ENCODE measurements at places on chromosomes 6 and 20.

DNA sequence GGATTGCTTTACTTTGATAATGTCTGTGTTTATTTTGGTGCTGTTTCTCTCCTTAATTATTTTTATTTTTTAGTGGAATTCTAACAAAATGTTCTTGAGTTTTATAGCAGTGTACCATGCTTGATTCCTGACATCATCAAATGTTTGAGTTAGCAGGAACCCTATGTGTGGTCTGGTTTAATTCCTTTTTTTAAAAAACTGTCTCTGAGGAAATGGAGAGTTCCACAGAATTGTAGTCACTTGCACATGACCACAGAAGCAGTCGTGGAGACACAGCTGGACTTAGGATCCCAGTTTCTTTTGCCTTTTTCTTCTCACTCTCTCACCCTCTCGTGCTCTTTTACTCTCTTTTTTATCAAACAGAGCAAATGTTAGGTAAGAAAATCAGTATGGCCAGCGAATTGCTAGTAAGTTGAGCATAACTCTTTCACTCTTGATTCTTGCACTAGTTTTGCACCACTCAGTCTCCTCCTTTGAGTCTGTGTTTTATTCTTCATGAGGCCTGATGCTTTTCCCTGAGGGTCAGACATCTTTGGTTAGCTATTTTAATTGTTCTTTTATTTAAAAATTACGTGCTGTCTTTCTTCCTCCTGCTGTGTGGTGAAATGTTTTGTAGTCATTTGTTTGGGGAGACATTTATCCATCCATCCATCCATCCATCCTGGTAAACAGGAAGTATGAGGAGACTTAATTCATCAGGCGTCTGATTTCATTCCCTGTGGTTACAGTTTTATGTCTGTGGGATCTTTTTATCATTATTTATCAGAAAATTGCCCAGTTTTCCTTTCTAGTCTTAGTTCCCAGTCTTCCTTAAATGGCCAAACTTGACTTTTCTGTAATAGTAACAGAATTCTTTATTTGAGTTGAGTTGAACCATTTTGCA is 83.0 kb downstream of the SCAF8 start:
- no peak for DNase-seq

GRCh38 chr20:14672066-14672465 is 334.7 kb upstream of the FLRT3 start:
- DNase-seq: no peak

GRCh38 chr20:63064310-63064709 is 57.5 kb upstream of the BHLHE23 start:
- no peak for DNase-seq

DNA sequence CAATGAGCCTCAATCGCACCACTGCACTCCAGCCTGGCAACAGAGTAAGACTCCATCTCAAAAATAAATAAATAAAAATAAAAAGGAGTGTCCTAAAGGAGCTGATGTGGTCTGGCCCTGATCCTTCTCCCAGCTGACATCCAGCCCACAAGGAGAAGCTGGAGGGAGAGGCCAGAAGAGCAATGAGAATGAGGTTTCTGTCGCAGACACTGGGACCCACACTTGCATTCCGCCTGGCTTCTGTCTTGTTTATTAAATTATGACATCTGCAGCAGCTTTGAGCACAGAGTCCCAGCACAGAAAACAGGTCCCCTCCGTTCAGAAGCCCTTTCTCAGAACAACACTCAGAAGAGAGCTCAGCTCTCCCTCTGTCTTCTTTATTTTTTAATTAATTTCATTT is 10.3 kb upstream of the E2F1 start:
- DNase-seq: no peak

DNA sequence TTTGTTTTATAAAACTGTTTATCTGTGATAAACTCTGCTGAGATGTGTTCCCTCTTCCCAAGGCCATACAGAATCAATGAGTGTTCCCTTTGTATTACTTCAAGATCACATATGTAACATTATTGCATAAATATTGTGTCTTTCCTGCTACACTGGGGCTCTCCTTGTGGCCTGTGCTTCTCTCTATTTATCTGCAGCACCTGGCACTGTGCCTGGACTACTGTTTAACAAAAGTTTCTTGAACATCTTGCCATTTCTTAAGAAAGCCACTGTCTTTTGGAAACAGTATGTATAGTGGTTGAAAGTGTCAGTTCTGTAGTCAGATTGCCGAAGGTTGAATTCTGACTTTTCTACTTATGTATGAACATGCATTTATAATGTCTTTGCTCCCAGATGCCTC is 169.0 kb upstream of the SCGN start:
- DNase-seq: no peak

GRCh38 chr6:88164061-88164460 is 2.1 kb downstream of the CNR1 start:
- no peak for DNase-seq

DNA sequence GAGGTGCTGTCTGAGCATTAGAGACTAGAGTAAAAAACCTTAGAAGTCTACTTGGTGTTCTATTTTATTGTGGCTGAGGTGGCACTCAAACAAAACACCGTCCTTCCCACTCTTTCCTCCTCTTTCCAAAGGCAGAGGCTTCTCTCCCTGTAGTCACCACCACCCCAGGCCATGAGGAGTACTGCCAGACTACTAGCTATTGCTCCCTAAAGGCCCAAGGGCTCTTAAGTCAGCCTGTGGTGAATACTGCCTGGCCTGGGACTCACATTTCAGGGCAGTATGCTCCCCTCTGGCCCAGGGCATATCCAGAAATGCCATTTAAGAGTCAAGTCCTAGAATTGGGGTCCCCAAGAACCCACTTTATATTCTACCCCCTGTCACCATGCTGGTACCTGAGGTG is 309.7 kb upstream of the IMPG1 start:
- no peak for DNase-seq

DNA sequence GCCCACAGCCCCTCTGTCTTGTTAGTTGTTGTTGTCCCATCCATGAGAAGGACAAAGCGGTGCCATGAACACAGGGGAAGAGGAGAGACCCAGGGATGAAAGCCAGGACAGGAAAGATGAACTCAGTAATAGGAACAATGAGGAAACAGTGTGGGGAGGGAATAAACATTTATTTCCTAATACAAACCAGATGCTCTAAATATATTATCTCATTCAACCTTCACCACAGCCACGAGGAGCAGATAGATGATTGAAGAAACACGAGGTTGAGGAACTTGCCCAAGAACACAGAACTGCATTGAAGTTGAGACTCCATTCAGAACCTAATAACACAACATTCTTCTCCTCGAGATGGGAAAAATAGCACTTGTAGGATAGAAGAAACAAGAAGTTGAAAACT is 53.0 kb upstream of the AIG1 start:
- no peak for DNase-seq

GRCh38 chr20:32528905-32529670 is 56.0 kb downstream of the NOL4L start:
- DNase-seq: no peak

- DNase-seq: no peak
Measured at GRCh38 chr20:46723039-46723438, 13.6 kb downstream of the SLC2A10 start.

DNA sequence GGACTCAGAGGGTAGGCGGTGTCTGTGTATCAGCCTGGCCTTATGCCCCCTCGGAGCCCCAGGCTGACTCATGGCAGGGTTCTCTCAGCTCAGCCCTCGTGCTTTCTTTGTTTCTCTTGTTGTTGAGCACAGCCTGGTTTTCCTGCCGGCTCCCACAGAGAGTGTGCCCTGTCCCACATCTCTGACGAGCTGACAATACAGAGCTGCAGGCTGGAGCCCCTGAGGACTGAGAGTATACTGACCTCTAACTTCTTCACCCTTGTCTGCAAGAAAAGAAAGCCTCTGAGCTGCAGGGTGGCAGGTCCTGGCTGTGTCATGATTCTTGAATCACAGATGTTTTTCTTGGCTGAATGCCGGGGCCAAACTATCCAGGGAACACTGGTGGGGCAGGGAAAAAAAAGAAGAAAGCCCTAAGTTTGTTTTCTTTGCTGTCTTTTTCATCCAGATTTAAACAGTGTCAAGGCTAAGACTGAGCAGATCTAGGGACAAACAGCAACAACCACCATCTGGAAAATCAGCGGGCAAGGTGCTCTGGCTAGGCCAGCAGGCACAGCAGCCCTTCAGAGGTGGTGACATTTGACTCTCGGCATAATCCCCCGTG is 63.3 kb upstream of the ZNF133 start:
- DNase-seq: no peak

- DNase-seq: no peak
Measured at GRCh38 chr6:32074996-32075532, 34.1 kb downstream of the TNXB start.

DNA sequence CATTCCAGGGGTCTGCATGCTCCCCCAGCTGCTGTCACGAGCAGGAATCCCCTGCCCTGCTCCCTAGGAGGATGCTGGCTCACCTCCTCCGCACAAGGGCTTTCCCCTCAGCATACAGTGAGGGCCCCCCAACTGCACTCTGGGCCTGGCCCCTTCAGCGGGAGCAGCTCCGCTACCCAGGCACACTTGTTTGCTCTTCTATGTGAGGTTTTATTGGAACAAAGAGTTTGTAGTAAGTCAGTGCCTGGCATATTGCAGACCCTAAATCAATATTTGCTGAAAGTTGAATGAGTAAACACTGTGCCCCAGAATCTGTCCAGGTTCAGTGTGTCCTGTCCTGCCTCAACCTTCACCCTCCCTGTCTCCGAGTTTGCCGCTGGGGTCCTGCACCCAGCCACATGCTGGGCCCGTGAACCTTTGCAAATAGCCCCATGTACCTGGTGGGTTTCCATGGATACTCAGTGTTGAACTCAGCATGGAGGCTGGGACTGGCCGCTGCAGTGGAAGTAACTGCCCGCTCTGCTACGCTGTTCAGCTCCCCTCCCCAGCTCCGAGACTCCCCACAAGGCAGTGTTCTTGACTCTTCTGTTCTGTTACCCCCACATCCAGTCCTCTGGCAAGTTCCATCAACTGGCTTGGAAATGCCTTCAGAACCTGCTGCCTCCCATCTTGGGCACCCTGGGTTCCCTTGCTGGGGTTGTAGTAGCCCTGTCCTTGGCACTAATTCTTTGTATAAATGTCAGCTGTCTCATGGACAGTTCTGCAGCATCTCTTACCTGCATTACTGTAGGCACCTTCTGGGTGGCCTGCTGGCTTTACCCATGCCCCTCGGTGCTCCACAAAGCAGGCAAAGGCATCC is 15.7 kb downstream of the SLC22A1 start:
- no peak for DNase-seq
